Endodermal cell (in vitro differentiated cells): ENCODE measurements at places on chromosomes 11 and 22. TPM values are rescaled to one million over a fixed set of nuclear protein-coding genes. Genes with fewer than 3 reads are reported as not detected.

Gene HBG2
- 0.59 TPM in 1 of 2 replicates, not detected in the other for total RNA-seq

DNA sequence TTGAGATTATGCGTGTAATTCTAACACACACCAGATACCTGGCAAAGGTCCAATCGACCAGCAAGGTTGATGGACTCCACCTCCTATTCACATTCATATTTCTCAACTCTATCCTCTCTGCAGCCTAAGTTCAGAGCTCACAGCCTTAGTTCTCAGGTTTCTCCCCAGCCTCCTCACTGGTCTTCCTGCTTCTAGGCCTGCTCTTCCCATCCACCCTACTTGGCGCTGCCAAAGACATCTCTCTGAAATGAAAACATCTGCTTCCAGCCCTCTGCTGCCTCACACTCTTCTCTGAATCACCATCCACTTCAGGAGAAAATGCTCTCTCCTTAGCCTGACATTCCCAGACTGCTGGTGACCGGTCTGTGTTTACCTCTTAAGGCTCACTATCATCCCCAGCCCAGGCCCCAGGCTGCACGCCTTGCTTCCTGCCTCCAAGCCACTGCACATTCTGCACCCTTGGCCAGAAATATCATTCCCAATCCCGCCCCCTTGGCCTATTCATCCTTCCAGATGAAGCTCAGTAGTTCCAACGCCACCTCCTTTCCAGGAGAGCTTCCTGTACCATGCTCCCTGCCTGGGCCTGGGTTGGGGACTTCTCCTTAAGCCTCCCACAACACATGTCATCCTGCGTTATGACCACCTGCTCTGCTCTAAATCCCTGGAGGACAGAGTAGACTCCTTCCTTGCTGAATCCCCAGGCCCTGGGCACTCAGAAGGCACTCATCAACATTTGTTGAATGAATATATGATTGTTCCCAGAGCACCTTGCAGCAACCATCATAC is 3.5 kb downstream of the ARRB1 start:
- no peak for DNase-seq

GRCh38 chr11:28058333-28058732 is 49.6 kb downstream of the KIF18A start:
- DNase-seq: no peak

GRCh38 chr22:44183287-44183588 is 2.5 kb downstream of the PARVG start:
- DNase-seq: no peak

Gene RGL4
- not detected in 3 replicates for total RNA-seq

DNA sequence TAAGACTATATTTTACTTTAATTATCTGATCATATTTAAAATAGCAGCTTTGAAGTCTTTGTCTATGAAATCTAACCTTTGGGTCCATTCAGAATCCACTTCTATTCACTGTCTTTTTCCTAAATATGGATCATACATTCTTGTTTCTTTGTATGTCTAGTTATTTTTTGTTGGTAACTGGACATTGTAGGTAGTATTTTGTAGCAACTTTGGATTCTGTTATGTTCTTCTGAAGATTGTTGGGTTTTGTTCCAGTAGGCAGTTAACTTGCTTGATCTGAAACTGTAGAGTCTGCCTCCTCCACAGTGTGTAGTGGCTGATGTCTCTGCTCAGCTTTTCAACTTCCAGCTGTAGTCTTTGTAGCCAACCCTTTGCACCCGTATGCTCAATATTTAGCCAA is 37.5 kb upstream of the GAL start:
- no peak for DNase-seq

DNA sequence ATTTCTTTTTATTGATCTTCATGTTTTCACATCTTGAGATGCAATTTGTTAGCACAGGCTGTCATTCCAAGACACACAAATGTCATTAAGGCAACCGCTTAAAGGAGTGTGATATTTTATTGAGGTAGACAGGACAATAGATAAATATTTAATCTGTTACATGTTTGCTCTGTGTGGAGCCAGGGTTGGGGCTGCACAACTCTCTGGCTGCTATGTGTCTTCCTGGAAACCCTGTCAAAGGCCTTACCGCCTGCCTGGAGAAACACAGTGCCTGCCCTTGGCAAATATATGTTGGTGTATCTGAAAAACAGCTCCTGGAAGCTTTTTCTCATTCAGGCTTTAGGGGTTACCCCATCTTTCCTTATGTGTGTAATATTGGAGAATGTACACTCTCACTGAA is 139.7 kb upstream of the TEAD1 start:
- DNase-seq: peak; percentile 21

DNA sequence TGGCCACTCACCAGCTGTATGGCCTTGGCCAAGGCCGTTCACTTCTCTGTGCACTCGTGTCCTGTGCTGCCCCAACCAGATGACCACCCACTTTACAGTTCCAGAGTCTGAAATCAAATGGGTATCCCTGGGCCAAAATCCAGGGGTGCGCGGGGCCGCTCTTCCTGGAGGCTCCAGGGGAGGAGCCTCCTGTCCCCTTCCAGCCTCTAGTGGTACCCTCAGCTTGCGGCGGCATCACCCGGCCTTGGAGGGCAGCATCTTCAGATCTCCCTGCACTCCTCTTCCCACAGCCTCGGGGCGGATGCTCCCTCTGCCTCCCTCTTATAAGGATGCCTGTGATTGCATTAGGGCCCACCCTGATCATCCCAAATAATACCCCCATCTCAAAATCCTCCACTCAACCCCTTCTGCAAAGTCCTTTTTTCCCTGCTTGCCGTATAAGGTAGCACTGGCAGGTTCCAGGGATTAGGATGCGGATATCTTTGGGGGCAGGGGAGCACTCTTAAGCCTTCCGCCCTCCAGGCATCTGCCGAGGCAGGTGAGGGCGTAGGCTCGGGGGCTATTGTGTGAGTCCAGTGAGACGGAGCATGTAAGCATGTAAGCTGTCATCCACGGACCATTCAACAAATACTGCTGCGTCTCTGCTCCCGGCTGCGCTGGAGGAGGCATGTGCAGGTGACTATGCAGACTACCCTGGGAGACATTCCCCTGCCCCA is 24.4 kb upstream of the SHISAL1 start:
- no peak for DNase-seq

DNA sequence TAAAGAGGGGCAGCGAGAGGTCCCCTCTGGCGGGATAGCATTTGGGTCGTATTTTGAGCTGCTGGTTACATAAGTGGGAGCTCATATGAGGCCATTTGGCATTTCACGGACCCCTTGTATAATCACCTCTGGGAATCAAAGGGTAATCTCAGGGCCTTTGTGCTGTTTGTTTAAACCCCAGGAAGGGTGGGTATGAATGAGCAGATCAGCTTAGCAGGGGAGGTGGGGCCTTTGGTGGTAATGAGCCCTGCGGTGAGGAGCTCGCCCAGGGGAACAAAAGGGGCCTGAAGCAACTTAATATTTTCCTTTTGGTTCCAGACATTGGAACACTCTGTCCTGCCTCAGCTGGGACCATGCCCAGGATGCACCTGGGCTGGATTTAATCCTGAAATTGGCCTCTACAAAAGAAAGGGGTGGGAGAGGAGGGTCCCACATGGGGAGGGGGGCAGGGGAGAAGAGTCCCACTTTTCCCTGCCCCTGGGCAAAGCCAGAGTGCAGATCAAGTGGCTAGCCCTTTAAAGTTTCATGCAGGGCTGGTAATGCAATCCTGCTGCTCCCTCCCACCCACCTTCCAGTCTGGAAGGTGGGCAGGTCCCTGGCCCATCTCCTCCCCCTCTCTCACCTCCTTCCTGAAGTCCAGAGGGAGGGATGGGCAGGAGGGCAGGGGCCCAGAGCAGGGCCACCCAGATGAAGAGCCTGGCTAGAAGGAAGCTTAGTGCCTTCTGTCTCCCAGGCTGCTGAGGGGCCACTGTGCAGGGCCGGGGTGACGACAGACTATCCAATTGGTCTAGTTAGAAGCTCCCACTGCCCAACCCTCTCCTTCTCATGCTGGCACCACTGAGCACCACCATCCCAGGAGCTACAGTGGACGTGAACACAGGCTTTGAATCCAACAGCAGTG is 10.5 kb downstream of the TSKU start:
- peak; percentile 56 for DNase-seq

DNA sequence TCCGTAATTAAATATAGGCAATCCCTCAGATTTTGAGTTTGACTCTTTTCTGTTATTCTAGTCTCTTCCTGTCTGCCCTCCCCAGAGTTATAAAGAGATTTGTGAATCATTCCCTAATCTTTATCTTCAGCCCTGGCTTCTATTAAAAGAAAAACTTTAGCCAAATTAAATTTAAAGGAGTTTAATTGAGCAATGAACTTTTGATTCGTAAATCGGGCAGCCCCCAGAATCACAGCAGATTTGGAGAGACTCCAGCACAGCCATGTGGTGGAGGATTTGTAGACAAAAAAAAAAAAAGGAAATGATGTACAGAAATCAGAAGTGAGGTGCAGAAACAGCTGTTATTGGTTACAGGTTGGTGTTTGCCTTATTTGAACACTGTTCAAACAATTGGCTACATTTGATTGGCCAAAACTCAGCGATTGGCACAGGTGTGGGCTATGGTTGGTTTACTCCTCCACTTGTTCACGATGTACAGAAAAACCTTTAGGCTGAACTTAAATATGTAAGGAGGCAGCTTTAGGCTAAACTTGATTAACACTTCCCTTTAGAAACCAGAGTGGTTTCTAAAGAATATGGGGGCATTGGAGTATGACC is 2.3 kb upstream of the ALKBH8 start:
- DNase-seq: no peak

GRCh38 chr11:86891036-86891435 is 64.2 kb downstream of the FZD4 start:
- DNase-seq: no peak

Gene TP53AIP1
- not detected in 2 replicates for total RNA-seq

GRCh38 chr11:578276-579035 is 2.2 kb downstream of the PHRF1 start:
- DNase-seq: no peak

Gene OPCML
- 0.86 and 0.97 TPM in 2 replicates for total RNA-seq

DNA sequence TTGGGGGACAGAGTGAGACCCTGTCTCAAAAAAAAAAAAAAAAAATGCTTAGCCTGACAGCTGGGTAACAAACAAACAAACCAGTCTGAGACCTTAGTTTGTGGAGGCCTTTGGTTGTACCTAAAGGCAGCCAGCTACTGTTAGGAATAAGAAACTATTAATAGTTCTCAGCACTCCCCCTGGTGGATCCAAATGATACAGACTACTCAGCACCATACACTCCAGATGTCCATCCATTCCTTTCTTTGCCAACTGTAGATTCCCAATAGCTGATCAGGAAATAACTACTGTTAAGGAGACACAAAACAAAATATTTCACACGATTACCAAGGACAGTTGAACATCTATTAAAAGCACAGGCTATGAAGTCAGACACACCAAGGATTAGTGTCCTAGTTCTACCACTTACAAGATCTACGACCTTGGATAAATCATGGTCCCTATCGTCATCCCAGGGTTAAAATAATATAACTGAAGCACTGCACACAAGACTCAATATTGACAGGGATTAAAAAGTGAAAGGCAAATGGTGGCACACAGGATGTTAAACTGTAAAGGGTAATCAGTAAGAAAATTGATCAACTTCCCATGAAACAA is 17.2 kb downstream of the CLDN25 start:
- peak; percentile 48 for DNase-seq

Gene CCDC188
- total RNA-seq: not detected in 2 replicates

DNA sequence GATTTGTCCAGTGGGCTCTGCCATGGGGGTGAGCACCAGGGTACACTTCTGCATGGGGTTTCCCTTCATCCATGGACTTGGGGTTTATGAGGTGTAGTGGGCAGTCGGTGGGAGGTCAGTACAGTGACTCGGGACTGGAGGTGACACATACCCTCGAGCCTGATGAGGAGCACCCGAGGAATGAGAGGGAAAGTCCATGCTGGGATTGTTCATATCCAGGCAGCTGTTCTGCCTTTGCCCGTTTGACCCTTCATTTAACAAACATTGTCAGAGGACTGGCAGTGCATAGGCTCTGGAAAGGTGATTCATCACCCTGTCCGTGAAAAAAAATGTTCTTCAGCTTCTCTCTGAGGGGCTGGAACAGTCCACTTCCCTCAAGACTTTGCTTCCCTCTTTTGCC is 2.7 kb downstream of the NAV2 start:
- no peak for DNase-seq

- no peak for DNase-seq
These were observed 1.2 kb upstream of the ZFP91 start for GRCh38 chr11:58577555-58578135.

- no peak for DNase-seq
These were observed 7.9 kb downstream of the ADORA2A start for GRCh38 chr22:24435323-24435645.

DNA sequence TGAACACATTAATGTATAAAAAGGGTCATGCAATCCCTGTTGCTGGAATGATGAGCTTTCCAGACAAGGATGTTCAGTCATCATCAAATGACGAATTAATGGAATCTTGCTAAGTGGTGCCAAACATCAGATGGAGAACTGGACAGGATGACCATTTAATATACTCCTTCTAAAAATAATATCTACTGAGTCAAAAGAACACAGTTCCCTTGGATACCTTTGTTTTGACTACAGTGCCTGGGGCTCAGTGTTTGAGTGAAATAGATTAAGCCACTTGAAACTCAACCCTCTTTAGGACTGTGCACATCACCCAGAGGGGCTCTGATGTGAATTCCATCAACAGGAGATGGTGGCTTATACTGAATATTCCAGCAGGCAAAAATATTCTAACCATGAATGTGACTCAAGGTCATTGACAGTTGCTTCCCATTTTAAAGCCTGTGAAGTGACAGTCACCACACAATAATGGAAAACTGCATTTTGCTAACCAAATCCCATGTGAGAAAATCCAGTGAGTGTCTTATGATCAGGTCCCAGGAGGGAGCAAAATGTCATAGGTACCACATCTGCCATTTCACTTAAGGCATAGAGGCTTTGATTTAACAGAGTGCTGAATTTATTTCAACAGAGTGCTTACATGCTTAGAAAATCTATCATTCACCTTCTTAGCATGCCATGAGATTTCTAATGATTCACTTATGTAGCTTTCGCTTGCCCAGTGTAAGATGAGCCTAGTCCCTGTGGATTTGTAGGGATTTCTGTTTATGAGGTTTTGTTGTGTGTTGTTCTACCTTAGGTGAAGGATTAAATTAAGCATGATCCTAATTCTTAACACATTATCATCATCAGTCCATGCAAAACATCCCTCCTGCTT is 41.3 kb upstream of the SLN start:
- no peak for DNase-seq

DNA sequence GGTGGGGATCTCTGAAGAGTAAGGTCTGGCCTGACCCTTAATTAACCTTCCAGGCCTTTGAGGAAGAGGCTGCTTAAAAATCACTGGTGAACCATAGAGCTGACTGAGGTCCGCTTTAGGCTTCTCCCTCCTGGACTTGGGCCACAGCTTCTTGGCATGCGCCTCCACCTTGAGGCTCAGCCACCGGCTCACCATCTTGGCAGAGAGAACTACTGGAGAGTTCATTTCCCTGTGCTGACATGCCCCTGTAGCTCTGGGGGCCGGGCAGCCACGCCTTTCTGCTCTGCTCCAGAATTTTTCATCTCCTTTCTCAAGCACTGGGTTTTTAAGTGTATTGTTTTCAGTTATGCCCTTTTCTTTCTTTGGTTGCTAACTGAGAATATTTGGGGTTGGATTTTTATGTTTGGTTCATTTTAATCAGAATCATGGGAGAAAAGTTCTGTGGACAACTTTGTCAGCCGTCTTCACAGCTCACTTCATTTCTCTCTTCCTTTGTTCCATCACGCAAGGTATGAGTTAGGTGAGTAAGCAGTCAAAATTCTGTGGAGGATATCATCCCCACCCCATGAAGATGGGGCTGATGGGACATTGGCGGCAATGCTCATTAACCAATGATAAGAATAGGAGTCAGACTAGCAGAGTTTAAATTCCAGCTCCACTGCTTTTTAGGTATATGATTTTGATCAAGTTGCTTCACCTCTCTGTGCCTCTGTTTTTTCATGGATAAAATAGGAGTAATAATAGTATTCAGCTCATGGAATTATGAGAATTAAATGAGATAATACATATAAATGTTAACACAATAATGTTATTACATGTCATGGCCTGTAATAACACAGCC is 103.9 kb downstream of the DBX1 start:
- no peak for DNase-seq

Gene NAV2
- 42.0 and 42.4 TPM in 2 replicates for total RNA-seq
